Activated CD8-positive, alpha-beta memory T cell treated with anti-CD3 and anti-CD28 coated beads for 1 hour (primary cell): ENCODE measurements at places on chromosomes 3 and 15.

- no peak for DNase-seq
These were observed 222.6 kb downstream of the OSBPL10 start for GRCh38 chr3:31758322-31758965.

DNA sequence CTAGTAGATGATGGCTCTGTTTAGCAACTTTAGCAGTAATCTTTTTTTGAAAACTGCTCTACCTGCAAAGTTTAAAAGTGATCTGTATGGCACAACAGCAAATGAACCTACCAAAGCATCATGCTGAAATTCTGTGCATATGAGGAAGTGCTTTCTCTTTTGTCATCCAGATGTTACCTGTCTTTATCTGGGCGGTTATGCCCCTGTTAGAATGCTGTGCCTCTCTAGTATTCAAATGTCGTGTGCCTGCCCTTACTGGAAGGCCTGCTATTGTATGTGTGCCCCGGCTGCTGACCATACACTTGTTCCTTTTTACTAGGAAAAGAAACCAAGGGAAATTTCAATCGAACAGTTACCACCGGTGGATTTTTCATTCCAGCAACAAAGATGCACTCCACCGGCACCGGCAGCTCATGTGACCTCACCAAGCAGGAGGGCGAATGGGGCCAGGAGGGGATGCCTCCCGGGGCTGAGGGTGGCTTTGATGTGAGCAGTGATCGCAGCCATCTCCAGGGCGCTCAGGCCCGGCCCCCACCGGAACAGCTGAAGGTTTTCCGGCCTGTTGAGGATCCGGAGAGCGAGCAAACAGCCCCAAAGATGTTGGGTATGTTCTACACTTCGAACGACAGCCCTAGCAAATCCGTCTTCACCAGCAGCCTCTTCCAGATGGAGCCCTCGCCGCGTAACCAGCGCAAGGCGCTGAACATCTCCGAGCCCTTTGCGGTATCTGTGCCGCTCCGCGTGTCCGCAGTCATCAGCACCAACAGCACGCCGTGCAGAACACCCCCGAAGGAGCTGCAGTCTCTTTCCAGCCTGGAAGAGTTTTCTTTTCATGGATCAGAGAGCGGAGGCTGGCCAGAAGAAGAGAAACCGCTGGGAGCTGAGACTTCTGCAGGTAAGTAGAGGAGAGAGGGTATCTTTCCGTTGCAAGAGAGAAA is 61.6 kb downstream of the TMEM39A start:
- no peak for DNase-seq

GRCh38 chr15:49900006-49900902 is 218.8 kb downstream of the ATP8B4 start:
- no peak for DNase-seq

DNA sequence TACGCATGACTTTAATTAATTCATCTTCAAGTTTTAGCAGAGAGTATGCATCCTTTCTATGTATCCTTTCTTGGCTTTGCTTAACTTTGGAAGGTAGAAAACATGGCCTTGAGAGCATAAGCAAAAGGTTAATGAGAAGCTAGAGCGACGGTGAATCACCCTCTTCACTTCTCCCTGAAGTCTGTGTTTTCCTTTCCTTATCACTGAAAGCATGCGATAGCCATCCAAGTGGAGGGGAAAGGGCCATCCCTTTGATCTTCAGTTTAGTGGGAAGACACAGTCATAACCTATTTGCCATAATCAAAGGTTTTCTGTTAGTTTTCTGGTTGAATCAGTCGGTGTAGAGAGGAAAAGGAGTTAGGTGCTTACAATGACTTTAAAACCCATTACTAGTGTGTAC is 354.0 kb upstream of the ROBO2 start:
- DNase-seq = no peak

DNA sequence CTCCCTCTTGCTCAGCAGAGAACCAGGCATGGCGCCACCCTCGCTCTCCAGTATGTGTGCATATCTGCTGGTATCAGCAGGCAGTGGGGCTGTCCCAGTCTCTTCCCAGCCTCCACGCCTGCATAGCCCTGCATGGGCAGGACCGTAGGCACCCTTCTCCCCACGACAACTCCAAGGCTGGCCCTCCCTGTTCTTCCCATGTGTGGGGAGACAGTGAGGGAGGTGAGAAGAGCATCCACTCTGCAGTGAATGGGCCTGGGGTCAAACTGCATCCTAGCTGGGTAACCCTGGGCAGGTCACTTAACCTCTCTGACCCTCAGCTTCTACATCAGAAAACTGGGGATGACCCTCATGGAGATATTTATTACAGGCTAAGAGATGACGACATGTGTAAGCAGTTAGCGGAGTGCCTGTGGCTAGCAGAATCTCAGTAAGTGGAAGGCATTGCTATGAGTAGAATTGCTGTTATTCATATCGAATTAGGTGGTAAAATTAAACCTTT is 13.3 kb upstream of the SSUH2 start:
- DNase-seq = no peak

DNA sequence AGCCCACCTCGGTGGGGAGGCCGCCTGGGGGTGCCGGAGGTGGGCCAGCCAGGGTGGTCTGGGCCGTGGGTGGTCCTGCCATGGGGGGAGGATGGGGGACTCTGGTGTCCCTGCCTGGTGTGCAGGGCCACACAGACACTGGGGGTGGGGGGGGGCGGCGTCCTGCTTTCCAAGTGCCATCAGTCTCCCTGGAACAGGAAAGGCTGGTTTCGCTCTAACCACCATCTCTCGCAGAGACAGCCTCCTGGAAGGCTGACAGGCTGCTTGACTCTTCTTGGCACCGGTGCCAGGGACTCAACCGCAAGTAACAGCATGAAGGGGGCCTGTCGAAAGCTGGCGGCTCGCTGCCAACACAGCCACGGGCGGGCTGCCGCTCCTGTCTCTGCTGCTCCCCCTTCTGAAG is 40.3 kb downstream of the RGMA start:
- no peak for DNase-seq

DNA sequence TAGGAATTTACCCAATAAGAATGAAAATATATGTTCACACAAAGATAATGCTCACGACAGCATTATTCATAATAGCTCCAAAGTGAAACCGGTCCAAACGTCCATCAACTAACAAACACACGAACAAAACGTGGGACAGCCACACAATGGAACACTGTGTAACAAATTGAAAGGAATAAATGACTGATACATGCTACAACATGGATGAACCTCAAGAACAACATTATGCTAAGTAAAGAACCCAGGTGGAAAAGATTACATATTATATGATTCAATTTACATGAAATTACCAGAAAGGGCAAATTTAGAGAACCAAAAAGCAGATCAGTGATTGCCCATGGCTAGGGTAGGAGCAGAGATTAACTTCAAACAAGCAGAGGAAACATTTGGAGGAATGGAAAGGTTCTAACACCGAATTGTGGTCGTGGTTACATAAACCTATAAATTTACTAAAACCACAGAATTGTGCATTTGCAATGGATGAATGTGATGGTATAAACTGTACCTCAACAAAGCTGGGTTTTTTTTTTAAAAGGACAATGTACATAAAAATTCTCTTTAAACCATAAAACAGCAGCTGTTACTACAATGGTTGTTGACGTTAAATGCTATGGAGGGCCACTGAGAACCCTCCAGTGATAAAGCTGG is 76.3 kb downstream of the XXYLT1 start:
- no peak for DNase-seq

GRCh38 chr15:45221053-45221599 is 30.9 kb upstream of the SLC28A2 start:
- DNase-seq = no peak

GRCh38 chr15:32737304-32737703 is 19.5 kb downstream of the GREM1 start:
- DNase-seq = no peak

DNA sequence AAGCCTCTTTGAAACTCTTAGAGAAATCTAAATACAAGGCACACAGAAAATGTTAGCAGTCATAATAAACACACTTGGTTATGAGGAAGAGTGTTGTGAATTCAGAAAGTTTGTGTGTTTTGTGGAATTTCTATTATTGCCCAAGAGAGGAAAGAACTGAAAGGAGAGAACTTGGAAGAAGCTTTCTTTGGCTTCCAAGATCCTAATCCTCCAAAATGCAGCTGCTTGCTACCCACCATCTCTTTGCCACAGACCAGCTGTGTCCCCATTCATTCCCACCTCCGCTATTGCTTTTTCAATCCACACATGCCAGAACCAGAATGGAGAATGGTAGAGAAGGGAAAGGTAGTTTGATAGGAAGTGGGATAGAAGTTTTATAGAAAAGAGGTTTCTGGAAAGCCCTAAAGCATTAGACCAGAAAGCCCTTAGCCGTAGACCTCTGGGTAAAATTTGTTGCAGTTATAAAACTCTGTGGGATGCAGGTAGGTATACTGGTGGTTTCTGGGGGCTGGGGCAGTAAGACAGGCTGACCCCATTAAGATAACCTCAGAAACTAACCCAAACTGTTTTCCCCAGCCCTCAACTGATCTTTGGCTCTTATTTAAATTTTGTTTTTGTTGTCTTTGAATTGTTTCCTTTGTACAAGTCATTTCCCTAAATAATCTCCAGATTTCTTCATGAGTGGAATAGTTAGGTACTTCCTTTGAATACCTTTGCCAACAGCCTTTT is 108.5 kb downstream of the FILIP1L start:
- no peak for DNase-seq

GRCh38 chr3:52881871-52882270 is 15.5 kb downstream of the STIMATE start:
- DNase-seq = no peak

DNA sequence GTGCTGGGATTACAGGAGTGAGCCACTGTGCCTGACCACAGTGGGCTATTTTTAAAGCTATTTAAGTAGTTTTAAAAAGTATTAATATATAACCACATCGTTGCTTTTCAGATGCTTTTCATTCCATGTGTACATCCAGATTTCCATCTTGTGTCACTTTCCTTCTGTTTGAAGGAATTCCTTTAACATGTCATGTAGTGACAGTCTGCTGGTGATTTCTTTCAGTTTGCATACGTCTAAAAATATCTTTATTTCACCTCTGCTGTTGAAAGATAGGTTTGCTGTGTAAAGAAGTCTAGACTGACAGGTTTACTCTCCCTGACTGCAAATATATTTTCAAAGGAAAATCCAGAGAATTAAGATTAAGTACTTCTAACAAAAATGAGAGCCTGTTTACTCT is 12.2 kb downstream of the FAM240A start:
- DNase-seq = no peak

DNA sequence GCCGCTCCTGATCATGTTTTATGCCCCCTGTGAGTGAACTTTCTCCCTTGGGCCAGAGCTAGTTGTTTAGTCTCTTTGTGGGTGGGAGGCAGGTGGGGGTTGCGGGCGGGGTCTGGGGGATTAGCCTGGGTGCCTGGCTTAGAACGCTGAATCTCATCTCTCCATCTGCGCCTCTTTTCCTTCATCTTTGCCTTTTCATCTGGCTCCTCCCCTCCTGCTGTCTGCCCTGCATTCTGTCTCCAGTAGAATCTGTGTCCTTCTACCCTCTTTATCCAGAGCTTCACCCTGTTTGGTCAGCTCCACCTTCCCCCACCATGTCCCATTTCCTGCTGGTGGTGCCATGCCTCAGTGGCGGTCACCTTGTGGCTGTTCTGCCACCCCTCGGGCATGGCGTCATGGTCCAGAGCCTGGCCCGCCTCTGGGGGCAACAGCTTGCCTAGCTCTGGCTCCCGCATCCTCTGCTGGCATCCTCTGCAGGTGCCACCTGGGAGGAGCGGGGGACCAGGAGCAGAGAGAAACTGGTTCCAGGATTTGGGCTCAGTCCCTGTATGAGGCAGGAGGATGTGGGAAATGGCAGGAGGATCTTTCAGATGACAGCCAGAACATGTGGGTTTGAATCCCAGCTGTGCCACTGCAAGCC is 44.3 kb downstream of the PDIA5 start:
- DNase-seq = no peak

GRCh38 chr3:140081887-140082286 is 146.9 kb downstream of the CLSTN2 start:
- no peak for DNase-seq

GRCh38 chr15:91318931-91319330 is 218.9 kb downstream of the SV2B start:
- no peak for DNase-seq

DNA sequence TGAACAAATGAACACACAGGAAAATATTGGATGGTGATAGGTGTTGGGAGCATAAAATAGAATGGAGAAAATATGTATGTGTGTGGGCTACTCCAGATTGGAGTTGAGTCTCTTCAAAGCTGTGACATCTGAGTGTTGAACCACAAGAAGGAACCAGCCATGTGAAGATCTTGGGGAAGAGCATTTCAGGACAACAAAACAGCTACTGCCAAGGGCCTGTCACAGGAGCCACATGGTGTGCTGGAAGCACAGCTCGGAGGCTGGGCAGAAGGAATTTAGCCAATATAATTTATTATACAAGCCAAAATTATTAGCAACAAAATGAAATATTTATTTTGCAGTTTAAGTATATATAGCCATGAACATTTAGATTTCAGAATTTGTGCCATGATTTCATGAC is 108.3 kb upstream of the FGF7 start:
- no peak for DNase-seq

GRCh38 chr3:169268286-169268776 is 395.2 kb downstream of the MECOM start:
- DNase-seq = no peak

GRCh38 chr3:24545887-24546286 is 51.2 kb upstream of the THRB start:
- DNase-seq = no peak
